Left renal cortex interstitium (tissue), 4 donors: ENCODE measurements at places on chromosomes 11 and 22. TPM values are rescaled to one million over a fixed set of nuclear protein-coding genes. Genes with fewer than 3 reads are reported as not detected.

- no peak for DNase-seq
Measured at GRCh38 chr11:72864702-72865655, 50.8 kb downstream of the ATG16L2 start.

The OLFML1 gene
- 34.1 TPM for polyA plus RNA-seq

DNA sequence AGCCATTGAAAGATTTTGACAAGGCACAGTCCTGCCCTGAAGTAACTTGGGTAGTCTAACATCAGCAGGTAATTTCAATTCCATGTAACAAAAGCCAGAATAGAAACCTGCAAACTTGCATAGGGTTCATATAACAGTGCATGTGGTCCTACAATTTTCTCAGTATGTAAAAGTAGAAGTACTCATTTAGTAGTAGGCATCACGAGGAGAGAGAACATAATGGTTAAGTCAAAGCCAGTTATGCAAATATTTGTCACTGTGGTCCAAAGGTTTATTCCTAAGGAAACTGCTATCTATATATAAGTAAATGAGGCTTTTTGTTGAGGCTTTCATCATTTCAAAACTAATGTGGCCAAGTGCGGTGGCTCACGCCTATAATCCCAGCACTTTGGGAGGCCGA lies 10.1 kb downstream of the ATP5MG start:
- no peak for DNase-seq

GRCh38 chr11:119935349-119935925 lies 202.5 kb downstream of the TRIM29 start:
- DNase-seq: no peak

- peak; percentile 70 for DNase-seq
Measured at GRCh38 chr11:64000026-64000739, 13.9 kb downstream of the OTUB1 start.

GRCh38 chr11:60873533-60873932 lies 6.2 kb downstream of the ZP1 start:
- no peak for DNase-seq
